ENCODE measurements at places on chromosomes 5 and 9. TPM values are rescaled to one million over a fixed set of nuclear protein-coding genes. Genes with fewer than 3 reads are reported as not detected.

CCL27 gene
- total RNA-seq = 0.14 TPM

AGGF1 gene
- total RNA-seq = 23.1 TPM

SLC36A2 gene
- not detected for total RNA-seq

DNA sequence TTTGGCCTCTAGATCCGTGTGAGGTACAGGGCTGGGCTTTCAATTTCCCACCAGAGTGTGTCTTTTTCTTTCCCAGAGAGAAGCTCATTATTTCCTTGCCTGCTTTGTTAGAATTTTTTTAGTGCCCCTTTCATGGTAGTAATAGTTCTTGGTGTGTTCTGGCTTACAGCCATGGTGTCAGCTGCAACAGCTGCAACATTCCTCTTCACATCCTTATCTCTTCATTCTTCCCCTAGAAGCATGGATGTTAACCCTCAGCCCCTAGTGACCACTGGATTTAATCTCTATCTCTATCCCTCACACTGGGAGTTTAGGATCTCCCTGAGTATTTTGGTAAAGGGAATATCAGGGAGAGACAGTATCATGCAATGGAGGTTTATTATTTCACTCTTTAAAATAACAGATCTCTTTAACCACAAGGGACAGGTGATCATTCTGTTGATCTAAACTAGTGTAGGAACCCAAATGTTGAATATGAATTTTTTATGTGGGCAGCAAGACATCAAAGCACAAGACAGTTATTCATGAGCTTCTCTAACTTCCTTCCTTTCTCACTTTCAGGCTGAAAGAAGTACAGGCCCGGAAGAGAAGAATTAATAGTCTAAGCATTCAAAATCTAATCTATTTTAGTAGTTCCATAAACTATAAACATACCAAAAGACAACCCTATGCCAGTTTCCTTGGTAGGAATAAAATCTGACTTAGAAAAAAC, 160.2 kb downstream of the FAM170A start:
- DNase-seq = no peak

Data from pulmonary artery endothelial cell (primary cell).